ENCODE measurements at places on chromosomes 7 and 10.

DNA sequence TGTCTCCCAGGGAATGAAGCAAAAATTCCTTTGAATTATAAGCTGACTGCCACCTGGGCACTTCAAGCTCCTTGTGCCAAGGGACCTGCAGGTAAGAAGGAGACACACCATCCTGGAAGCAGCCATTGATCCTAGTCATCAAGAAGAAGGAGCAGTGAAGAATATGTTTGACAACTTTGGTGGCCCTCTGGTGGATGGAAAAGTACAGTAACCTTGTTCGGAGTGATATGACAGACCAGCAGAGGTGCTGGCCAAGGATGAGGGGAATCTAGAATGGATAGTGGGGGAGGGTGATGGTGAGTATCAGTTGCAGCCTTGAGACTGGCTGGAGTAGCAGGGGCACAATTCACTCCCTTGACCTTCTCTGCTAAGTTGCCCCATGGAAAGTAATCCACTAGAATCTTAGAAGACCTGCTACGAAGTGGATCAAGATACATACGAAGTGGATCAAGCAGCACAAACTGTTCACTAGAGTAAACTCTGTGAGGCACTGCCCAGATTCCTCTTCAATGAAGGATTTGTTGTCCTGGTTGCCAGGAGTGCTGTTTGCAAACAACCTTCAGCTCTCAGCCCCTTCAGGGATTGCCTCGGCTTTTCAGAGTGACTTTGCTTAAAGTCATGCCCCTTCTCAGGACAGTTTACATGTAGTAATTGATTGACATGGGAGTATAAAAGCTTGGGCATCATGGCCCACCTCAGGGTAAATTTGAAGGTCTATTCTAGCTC is 44.8 kb upstream of the ORC5 start:
- DNase-seq: no peak

- no peak for DNase-seq
Observed at GRCh38 chr10:17022896-17023295, 106.7 kb downstream of the CUBN start.

- DNase-seq: no peak
Observed at GRCh38 chr10:36612436-36612835, 513.0 kb upstream of the ANKRD30A start.

DNA sequence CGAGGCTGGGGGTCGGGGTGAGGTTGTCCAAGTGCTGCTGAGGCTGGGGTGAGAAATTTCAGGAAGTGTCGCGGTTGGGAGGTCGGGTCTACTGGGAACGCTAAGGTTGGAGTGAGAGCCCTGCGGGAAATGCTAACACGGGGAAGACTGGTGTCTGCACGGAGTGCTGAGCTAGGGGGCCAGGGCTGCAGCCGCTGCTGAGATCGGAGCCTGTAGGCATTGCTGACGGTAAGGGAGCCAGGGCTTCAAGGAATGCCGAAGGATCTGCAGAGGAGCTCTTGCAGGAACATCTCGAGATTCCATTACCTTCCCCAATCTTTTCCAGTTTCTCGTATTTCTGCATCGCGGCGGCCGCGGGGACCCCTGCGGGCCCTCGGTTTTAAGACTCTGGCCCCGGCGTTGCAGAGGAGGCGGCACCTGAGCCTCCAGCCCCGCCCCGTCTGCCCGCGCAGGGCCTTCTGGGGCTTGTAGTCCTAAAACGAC is at the start of gene CDK5:
Gene CDK5, minus strand, starts transcription at position 392 of the 483 bp plus-strand sequence. Its CDS starts 49 bp downstream, at position 343.
- no peak for DNase-seq

GRCh38 chr7:139703487-139704307 is 74.1 kb downstream of the HIPK2 start:
- DNase-seq: no peak

- DNase-seq: no peak
Observed at GRCh38 chr10:104342941-104343411, 4.7 kb upstream of the ITPRIP start.

DNA sequence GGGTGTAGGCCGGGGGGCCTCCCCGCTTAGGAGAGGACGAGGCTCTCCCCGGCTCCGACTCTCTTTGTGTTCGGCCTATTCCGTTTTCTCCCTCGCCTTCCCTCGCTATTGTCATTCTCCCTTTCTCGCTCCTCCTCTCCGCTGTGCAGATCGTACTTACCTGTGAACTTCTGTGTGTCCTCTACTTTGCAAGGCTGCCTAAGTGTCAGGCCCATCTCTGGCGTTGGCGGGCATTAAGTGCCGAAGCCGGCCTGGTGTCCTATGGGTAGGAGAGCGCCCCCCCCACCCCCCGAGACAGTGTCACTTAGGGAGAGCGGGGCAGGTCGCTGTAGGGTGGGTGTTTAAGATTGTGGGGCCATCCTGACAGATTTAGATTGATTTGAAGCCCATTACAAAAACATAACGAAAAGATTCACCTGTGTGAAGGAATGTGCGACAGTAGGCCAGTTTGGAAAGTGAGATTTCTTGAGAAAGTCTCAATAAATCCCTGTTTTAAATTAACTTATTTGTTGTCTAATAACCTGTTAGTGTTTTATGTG is 579 bp downstream of the RBM33 start:
- DNase-seq: peak; percentile 37

DNA sequence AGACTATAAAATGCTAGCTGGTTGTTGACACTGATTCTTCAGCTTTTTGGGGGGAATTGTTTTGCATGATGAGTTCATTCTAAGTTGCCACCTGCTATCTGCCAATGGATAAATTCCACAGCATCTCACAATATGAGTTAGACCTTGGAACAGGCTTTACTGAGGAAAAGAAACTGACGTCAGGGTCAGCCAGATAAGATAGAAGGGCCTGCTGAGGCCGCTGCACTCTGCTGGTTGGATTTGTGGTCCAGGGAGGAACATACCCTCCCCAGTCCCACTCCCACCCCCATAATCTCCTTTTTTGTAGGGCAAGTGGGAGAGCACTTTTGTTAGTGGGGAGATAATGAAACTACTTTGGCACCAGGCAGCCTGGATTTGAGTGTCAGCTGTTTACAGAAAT is 110.6 kb upstream of the PRR15 start:
- DNase-seq: no peak

GRCh38 chr7:157219154-157219553 is 80.4 kb downstream of the UBE3C start:
- DNase-seq: no peak

DNA sequence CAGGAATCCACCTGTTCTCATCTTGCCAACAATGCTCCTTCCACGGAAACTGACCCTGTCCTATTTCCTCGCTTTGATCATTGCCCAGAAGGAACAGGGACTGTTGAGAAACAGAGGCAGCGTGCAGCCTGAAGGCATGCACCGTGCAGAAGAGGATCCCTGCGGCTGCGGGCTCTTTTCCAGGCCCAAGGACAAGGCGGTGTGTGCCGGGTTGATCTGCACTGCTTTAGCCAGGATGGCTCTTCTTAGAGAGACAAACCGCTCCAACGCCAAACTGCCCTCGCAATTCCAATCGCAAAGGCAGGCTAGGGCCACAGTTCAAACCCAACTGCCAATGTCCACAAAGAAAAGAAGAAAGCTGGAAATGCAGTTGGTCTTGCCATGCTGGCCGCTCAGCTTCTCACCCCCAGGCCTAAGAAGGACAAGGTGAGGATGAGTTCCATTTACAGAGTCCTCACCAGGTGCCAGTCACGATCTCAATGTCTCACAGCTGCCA is 26.5 kb downstream of the BRI3 start:
- no peak for DNase-seq

DNA sequence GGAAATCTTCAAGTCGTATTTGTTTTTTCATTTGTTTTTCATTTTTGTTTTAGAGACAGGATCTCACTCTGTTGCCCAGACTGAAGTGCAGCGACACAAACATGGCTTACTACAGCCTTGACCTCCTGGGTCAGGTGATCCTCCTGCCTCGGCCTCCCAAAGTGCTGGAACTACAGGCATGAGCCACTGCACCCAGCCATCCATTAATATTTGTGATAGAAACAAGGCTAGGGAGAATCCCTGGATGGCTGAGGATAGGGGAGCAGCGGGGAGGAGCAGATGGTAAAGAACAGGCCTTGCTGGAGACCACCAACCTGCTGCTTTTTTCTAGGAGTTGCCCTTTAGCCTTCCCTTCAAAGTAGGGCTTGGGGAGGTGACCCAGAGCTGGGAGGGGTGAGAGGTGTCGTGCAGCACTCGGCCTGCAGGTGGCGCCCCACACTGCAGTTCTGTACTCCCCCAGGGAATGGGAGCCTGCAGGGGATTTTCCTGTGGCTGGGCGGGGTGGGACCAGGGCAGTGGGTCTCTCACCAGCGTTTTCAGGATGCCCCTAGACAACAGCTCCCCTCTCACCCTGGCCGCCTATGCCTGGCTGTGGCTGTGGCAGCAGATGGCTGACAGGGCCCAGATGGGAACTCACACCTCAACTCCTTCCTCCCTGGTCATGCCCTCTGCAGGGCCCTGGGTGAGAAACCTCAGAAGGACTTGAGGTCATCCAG is 12.6 kb upstream of the CDH23 start:
- DNase-seq: peak; percentile 92

DNA sequence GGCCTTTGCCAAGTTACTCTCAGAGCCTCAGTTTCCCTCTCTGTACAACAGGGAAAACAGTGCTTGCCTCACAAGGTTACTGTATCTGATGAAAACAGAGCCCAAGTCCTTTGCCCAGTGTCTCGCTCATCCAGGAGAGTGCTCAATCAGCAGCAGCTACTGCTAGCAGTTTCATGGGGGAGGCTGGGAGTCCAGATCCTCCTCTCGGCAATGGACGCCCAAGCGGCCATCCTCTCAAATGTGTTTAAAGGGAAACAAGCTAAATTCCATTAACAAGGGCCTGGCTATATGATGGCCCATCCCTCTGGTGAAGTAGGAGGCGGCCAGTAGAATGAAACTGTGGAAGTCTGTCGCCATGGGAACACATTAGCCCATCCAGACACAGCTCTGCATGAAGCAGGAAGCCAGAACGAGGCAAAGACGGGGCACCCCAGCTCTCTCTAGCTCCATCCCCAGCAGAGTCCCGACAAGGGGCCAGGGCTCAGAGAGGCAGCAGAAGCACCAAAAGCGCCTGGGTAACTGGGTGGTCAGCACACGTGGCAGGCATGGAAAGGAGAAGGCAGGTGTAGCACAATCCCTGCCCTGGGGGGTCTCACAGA is 35.2 kb downstream of the FAM53B start:
- DNase-seq: no peak

DNA sequence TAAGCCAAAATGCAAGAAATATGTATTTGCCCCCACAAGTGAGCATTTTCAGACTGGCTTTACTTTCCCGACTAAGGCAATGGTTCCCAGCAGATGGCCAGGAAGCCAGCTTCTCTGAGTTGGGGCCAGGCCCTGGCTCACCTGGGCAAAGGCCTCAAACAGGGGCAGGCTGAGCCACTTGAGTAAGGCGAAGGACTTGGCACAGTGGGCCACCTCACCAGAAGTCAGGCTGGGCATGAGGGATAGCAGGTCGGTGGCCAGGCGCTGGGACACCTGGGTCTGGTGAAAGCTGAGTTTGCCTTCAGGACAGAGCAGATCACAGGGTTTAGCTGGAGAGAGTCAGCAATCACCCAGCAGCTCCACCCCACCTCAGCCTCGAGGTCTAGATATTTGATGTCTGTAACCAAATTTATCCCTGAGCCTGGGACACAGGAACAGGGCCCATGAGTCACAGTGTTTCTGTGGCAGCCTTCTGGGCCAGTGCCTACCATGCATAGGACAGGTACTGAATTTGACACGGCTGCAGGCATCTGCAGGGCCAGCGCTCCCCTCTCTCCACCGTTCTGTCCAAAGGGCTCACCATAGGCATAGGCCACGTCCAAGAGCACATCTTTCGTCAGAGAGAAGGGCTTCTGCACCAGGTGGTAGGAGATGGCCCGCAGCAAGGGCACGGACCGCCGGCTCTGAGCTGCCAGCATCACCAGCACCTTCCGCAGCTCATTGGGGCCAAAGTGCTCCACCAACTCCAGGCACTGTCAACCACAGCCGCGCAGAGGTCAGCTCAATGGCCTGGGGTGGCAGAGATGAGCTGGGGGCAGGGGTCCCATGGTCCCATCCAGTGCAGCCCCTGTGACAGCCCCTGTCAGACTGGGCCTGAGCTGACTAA is 7.3 kb downstream of the TBRG4 start:
- DNase-seq: no peak

GRCh38 chr7:55104123-55104522 is 85.3 kb downstream of the EGFR start:
- DNase-seq: no peak

DNA sequence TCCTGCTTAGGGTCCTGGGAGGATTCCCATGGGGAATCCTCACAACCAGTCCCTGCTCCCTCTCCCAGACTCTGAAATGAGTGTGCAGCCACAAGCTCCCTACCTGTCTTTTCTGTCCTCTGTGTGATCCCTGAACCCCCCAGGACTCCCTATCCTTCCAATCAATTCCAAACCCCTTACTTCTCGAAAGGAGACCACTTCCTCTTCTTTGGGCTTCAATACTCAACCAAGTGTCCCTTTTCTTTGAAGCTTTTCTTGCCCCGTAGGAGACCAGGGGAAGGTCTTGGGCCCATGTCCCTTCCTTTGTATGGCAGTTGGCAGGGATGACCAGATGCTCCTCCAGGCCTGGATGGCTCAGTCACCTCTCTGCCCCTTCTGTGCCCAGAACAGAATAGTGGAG is 1.7 kb downstream of the AEBP1 start:
- DNase-seq: no peak

DNA sequence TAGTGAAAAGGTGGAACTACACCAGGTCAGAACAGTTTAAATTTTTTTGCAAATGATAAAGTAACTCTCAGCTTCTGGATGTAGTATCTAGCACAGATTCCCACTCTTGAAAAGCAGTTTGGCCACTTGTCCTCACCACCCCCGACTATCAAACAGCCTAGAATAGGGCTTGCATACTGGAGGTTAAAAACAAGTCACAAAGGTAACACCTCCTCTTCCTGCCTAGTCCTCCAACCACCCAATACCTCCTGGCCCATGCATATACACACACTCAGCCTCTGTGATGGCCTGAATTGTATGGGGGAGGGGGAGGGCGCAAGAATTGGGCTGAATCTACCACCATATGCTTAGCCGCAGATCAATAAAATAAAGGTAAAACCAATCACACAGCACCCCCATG is 5.7 kb downstream of the SKAP2 start:
- DNase-seq: no peak

DNA sequence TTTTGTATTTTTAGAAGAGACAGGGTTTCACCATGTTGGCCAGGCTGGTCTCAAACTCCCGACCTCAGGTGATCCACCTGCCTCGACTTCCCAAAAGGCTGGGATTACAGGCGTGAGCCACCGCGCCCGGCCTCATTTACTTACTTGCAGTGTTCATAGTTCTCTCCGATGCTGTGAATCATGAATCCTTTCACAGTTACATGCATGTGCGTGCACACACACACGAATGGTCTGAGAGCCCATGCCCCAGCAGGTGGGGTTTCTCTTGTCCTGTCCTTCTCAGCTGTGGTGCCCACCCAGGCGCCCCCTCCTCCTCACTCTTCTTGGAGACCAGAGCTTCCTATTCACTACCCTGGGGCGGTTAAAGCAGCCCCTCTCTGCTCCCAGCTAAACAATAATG is 50.6 kb downstream of the RBM17 start:
- DNase-seq: no peak

DNA sequence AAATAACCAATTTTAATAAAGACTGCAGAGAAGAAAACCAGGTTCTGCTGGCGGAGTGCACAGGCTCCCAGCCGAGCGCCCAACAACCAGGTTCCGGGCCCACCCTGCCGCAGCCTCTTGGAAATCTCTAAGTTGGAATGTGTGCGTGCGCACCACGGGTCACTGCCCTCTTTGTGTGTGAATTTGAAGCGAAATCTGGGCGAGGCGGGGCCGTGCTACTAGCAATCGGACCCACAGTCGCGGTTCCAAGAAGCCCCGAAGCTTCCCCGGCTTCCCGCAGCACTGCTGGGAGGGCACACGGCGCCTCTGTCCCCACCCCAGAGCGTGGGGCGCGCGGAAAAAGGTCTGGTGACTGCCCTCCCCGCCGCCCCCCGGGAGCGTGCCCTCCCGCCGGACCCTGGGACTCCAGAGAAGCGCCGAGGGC is 666 bp upstream of the MAP3K8 start:
- DNase-seq: peak; percentile 25

Measured in head of caudate nucleus (tissue), 42 donors.